NCI-H1092 (cell line): ENCODE measurements at places on chromosomes 1 and 21.

GRCh38 chr1:39261712-39262221 is 57.3 kb downstream of the MACF1 start:
- DNase-seq, result no peak

DNA sequence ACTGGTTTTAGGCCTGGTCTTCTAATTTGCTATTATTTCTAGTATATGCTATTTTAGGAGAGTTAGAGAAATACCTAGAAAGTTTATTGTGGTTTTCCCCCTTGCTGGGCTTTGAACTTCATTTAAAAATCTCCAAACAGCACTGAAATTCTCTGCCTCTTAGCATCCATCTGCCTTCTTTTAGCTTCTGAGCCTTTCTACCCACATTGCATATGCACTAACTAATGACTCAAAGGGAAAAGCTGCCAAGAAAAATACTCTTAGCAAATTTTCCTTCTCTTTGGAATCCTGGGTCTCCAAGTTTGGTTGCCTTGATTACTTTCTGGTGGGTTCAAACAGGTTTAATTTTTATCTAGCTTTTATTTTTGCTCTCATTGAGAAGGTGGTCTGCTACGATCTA is 408.4 kb upstream of the PTBP2 start:
- no peak for DNase-seq

GRCh38 chr1:85319491-85319890 is 43.1 kb upstream of the BCL10 start:
- DNase-seq, result no peak

- peak; percentile 9 for DNase-seq
These were observed 455.6 kb downstream of the SIPA1L2 start for GRCh38 chr1:232174306-232174705.

GRCh38 chr1:35885961-35886558 is 3.1 kb downstream of the AGO1 start:
- no peak for DNase-seq

DNA sequence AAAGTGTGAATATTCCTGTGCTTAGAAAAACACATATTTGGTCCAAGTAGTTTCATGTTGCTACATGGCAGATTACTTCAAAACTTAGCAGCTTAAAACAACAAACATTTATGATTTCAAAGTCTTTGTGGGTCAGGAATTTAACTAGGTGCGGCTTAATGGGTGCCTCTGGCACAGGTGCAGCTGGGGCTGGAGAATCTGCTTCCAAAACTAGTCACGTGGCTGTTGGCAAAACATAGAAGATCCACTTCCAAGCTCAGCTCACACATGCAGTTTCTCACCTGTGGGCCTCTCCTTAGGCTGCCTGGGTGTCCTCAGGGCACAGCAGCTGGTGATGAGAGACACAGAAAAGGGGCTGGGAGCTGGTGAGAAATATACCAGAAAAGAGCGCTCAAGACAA is 263.4 kb downstream of the TTLL7 start:
- DNase-seq, result no peak

DNA sequence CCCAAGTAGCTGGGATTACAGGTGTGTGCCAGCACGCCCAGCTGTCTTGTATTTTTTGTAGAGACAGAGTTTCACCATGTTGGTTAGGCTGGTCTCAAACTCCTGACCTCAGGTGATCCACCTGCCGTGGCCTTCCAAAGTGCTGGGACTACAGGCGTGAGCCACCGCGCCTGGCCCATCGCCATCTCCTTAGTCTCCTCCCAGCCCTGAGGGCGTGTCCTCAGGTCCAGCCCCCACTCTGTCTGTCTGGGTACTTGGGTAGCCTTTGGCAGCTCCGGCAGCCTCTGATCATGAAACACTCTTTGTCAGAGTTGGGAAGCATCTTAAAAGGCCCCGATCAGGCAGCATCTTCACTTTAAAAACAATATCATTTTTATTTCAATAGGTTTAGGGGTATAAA is 90.3 kb upstream of the DISP3 start:
- no peak for DNase-seq

- no peak for DNase-seq
These were observed 173.0 kb downstream of the PRDM2 start for GRCh38 chr1:13873032-13873431.

GRCh38 chr1:117794073-117794472 is 135.3 kb downstream of the GDAP2 start:
- DNase-seq, result no peak

- peak; percentile 13 for DNase-seq
These were observed 42.9 kb downstream of the SLX9 start for GRCh38 chr21:44982558-44983250.

DNA sequence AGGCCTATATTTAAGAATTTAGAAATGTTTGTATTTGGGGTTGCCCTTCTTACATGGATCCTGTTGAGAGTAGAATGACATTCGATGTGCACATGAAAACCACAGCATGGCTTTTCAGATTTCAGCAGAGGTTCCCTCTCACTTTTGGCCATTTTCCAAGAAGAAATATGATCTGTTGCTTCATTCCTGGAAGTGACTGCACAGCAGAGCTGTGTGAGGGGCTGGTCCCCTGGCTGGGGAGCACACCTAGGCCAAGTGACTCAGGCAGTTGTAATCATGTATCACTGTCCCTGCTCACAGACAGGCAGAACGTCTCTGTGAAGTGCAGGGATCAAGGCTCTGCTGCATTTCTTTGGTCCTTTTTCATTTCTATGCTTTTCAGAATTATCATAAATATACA is 32.3 kb downstream of the AGT start:
- DNase-seq, result peak; percentile 92

DNA sequence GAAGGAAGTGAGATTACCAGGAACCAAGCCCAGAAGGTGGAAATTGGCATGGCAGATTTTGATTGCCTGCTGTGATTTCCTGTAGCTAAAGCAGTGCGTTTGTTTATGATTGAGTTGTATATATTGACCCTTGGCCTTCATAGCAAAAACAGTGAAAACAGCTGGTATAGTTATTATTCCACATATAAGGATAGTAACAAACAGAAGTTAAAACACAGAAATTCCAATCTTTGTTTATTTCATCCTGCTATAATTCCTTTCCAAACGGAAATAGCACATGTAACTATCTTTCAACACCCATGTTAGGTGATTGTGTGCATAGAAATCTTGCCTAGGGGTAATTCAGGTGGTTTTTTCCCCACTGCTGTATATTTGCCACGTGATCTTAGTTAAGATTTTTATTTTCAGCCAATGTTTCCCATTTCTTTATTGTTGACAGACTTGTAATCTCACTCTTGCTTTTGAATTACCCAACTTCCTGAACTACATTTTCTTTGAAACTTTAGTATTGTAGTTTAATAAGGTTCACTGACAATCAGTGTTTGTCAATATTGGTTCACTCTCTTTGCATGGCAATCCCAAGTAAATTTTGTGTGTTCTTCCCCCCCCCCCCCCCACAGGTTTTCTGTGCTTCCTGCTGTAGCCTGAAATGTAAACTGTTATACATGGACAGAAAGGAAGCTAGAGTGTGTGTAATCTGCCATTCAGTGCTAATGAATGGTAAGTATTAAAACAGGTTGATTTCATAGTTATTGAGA is 102.7 kb downstream of the CC2D1B start:
- DNase-seq, result no peak

- DNase-seq, result no peak
These were observed 8.8 kb upstream of the PLXNA2 start for GRCh38 chr1:208252836-208253576.

- DNase-seq, result no peak
These were observed 18.7 kb upstream of the FMOD start for GRCh38 chr1:203369666-203370065.

- no peak for DNase-seq
These were observed 56.2 kb upstream of the LBR start for GRCh38 chr1:225483818-225484656.

GRCh38 chr1:245336149-245336983 is 181.6 kb downstream of the KIF26B start:
- DNase-seq, result no peak

DNA sequence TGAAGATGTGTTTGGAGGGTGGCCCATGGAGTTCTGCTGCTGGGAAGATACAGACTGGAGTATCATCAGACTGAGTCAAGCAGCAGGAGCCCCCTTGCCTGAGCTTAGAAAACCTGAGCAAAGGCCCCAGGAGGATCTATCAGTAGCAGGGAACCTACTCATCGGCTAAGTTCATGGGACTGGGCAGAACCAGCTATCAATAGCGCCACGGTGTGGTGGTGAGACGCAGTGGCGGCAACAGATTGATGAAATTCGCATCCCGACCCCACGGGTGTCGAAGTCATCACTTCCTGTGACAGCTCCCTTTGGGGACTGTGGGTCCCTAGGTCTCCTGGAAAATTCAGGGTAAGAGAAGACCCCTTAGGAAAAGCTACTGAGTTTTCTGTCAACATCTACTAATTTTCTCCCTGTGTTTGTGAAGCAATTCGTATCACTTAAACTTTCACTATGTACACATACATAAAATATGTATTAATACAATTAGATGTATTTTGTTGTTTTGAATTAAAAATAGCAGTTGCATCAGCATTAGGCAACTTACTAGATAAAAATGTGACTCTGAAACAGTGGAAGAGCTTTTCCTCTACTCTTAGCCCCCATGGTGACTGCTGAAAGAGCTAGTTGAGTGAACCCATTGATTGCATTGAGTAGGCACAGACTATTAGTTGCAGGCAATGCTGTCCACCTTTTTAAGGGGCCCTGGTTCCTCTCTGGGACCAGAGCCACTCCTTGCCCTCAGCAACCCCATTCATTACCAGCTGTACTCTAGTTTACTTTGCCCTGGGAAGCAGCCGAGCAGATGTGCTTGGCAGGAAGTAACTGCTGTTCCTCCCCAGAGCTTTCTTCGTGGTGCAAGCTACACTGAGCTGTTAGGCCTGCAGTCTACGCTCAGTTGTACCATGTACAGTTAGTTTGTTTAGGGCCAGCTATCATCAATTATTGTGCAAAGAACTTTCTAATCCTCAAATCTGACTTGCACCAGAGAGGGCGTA is 7.3 kb upstream of the CACNA1S start:
- no peak for DNase-seq

DNA sequence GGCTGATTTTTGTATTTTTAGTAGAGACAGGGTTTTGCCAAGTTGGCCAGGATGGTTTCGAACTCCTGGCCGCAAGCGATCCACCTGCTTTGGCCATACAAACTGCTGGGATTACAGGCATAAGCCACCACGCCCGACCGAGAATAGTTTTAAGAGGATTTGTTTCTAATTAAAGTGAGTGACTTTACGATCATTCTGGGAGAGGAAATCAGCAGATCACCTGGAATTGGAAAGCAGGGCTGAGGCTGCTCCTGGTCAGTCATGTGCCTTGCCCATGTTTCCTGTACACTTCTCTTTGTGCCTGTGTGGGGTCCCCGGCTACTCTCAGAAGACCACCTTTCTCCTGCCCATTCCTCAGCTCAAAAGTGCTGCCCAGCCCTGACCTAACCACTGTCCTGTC is 33.9 kb downstream of the ZBTB8B start:
- DNase-seq, result no peak

DNA sequence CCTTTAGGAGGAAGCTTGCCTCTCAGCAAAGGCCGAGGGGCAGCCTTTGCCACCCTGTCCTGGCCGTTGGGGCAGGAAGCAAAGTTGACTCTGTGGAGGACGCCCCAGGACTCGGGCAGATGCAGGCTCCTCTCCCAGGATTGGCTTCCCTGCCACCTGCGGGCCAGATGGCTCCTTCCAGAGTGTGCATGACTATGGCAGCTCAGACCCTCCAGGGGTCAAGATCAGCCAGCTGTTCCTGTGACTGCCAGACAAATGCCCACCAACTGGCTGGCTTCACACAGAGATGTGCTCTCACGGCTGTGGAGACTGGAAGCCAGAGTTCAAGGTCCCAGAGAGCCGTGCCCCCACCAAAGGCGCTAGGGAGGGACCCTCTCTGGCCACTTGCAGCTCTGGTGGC is 87.0 kb upstream of the VAMP3 start:
- DNase-seq, result no peak

- DNase-seq, result no peak
These were observed 360 bp downstream of the GJC2 start for GRCh38 chr1:228150120-228150460.

DNA sequence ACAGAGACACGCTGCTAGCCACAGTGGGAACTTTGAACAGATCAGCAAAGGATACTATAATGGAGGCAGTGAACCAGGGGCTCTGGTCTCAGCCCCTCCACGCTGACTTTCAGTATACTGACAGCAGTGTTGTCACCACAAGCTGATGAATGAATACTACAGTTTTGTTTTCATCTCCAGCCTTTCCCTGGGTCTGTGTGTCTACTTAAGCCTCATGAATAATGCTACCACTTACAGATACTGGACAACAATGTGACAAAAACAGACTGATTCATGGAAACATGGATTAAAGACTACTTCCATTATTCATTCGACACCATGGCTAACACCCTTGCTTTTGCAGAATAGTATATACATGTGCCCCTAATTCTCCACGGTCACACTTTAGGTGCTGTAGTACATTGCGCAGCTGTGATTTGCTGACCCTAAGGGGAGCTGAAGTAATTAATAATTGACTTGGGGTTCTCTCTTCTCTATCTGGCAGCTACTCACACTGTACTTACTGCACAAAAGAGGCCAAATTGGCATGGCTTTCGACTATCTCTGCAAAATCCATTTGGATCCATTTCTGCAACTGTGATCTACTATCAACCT is 203.2 kb upstream of the LYPLAL1 start:
- DNase-seq, result no peak

DNA sequence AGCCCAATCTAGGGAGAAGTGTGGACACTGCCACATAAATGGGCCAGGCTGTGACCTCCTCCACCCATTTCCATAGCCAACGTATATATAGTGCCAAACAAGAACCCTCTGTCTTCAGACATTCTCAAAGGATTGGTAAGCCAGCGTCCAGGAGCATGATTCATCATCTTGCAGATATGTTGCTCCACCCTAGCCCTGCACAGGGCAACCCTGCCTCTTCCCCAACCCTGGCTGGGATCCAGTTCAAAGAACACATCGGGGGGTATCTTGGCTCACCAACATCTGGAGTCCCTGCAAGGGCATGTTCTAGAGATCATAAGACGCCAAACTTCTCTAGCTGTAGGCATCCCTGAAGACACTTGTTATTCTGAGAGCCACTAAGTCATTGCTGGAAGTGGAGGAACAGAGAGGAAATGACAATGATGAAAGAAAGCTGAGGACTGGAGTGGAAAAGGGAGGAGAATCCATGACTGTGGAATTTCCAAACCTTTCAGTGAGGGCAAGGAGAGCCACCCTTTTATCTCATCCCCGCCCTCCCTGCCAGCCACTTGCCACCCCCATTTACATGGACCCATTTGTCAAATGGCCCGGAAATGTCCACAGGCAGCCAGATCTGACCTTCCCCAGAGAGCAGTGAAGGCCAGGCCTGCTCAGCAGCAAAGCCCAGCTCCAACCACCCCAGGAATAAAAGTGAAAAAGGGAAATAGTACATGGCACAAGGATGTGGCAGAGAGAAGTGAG is 144.1 kb upstream of the CTTNBP2NL start:
- no peak for DNase-seq

DNA sequence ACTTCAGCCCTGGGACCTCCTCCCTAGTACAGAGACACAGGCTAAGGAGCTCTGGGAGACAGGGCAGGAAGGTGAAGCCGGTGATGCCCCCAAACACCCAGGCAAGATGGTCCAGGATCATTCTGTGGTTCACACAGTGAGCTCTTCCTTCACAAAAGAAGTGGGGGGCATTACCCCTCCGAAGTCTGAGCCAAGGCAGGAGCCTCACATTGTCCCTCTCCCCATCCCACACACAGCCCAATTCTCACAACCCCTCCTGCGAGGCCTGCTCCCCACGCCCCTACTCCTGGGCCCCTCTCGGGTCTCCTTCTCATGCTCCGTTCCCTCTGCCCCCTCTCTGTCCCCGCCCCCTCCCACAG is 10.7 kb downstream of the MEF2D start:
- no peak for DNase-seq
